ENCODE measurements at places on chromosomes 1 and 21. TPM values are rescaled to one million over a fixed set of nuclear protein-coding genes. Genes with fewer than 3 reads are reported as not detected.

DIO1 gene
- total RNA-seq: not detected

BCAN gene
- not detected for total RNA-seq

CADM3 gene
- not detected for total RNA-seq

AGBL4 gene
- not detected for total RNA-seq

HMGCS2 gene
- not detected for total RNA-seq

PCP4 gene
- total RNA-seq: not detected

CD101 gene
- total RNA-seq: 1.6 TPM

NIPAL3 gene
- 19.2 TPM for total RNA-seq

RSPO1 gene
- total RNA-seq: not detected

SPATA45 gene
- total RNA-seq: not detected

EDN2 gene
- total RNA-seq: 5.2 TPM

ZSWIM5 gene
- 0.63 TPM for total RNA-seq

GBP6 gene
- total RNA-seq: not detected

LCE2A gene
- not detected for total RNA-seq

KCNJ9 gene
- not detected for total RNA-seq

ACP6 gene
- total RNA-seq: 7.8 TPM

POFUT2 gene
- total RNA-seq: 31.7 TPM

CELA3B gene
- total RNA-seq: not detected

SEMA4A gene
- total RNA-seq: 2.4 TPM

TTC4 gene
- total RNA-seq: 19.1 TPM

SPRR1B gene
- not detected for total RNA-seq

PDXK gene
- total RNA-seq: 346 TPM

FCAMR gene
- not detected for total RNA-seq

ZNF683 gene
- not detected for total RNA-seq

CYP2J2 gene
- total RNA-seq: 2.9 TPM

GPR52 gene
- not detected for total RNA-seq
